HuH-7.5 (cell line): ENCODE measurements at places on chromosomes 4 and X.

DNA sequence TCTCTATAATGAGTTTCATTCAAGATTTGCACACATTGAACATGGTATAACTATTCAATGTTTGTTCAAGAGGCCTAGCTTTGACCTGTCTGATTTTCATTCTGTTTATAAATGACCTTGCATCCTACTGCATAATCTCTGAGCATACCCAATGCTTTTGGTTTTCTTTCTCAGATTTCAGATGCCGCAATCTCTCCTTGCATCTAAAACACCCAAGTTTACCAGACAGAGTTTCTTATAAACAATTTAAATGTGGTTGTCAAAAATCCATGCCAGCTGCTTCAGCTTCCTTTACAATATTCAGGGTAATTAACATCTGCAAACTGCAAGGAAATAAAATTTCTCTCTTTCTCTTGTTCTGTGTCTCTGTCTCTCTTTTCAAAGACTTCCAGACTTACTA, 123.0 kb upstream of the PCDH18 start:
- no peak for DNase-seq

DNA sequence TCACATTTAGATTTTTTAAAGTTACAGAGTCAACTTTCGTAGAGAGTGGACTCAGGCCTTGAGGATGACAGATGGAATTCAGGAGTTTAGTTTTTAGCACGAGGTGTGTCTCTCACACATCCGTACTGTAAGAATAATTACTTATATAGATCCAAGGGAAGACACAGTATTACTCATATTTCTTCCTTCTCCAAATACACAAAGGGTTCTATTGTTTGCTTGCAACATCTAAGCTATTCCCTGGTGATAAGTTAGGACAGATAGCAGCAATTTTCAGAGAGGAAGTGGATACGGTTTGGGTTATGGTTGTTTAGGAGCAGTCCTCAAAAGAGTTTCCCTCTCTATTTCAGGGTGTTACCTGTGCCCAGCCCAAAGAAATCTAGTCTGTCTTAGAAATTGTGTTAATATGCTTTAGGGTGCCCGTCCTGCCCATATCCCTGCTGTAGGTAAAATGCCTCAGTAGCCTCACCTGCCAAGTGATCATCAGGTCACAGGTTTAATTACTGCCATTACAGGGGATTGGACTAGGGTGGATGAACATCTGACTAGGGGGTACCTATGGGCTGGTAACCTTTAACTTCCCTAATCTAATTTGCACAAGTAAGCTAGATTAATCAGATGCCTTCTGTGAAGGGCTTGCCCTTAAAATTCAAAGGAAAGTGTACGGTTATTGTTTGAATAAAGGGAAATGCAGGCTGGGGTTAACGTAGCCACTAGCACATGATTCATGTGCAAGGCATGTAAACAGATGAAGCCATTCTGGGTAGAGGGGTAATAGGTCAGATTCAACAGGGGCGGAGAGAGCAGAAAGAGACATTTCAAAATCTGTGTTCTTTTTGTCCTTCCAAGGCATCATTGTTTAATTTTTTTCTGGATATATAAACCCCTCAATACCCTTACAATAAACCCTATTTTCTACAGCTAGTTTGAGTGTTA, 8.7 kb upstream of the PPP3CA start:
- no peak for DNase-seq

GRCh38 chrX:11666164-11666563, 444 bp upstream of the ARHGAP6 start:
- DNase-seq, result no peak

DNA sequence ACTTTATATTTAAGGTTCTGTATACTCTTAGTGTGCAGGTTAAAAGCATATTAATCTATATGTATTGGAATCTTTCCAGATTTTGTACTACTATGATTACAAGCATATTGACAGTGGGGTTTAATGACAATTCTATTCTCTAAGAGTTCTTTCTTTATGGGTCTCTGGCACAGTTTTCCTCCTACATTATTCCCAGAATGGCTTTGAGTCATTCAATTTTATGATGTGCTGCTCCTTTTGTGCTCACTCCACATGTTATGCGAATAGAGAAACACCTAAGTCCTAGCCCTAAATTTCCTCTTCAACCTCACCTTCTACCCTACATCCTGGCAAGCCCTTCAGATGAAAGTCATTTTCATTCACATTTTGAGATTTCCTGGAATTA, 209.9 kb upstream of the DIAPH2 start:
- DNase-seq, result no peak

DNA sequence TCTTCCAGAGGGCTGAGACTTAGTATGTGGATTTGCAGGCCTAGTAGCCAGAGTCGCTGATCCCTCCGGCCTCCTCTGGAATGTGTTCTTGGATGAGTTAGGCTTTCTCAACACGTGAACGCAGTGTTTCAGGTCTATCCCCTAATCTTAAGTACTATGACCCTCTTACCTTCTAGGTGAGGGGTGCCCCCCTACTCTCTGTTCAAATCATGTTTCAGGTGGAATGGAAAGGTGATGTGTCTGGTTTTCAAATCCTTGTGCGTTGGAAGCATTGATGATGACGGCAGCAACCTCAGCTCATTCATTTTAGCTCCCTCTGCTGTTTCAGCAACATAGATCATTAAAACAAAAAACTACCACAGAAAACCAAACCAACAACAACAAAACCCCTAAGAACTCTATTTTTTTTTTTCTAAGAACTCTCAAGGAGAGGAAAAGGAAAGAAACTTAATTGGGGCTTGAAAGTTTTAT, 56.4 kb downstream of the RWDD4 start:
- no peak for DNase-seq

DNA sequence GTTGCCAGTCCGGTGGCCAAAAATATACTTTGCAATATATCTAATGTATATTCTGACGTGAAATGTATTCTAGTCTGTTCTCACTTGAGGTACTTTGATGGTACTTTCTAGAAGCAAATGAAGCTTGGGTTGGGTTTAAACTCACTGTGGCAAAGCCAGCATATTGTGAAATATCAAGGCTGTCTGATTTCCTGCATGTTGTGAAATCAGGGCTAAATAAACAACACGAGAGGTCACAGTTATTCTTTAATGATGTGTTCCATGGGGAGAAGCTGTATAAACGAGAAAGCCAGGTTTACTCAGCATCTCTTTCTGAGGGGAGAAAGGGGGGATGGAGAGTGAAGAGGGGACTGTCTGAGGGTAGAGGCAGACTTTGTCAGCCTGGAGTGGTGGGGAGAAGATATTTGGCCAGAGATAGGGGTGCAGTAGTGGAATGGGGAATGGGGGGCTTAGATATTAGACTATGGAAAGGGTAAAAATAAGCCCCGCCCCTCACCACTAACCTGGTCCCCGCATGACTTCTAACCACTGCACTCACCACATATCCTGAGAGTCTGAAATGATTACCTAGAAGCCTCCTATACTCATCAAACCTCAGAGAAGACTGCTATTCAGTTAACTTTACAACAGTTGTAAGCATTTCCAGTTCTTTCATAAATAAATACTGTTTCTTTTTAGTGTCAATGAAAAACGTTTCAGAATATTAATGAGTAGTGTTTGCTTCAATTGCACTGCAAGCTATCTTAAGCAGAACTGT, 5.9 kb upstream of the SCARB2 start:
- DNase-seq, result peak; percentile 32
